ENCODE measurements at places on chromosomes 1 and 21. TPM values are rescaled to one million over a fixed set of nuclear protein-coding genes. Genes with fewer than 3 reads are reported as not detected.

WNT2B gene
- total RNA-seq: 9.9 TPM

ADCY10 gene
- 0.79 TPM for total RNA-seq

DYNLT4 gene
- total RNA-seq: 4.0 TPM

RIMS3 gene
- total RNA-seq: 33.6 TPM

DNALI1 gene
- total RNA-seq: 56.0 TPM

B3GALT2 gene
- 11.6 TPM for total RNA-seq

PDC gene
- total RNA-seq: not detected

ATP6V1G3 gene
- not detected for total RNA-seq

DNA sequence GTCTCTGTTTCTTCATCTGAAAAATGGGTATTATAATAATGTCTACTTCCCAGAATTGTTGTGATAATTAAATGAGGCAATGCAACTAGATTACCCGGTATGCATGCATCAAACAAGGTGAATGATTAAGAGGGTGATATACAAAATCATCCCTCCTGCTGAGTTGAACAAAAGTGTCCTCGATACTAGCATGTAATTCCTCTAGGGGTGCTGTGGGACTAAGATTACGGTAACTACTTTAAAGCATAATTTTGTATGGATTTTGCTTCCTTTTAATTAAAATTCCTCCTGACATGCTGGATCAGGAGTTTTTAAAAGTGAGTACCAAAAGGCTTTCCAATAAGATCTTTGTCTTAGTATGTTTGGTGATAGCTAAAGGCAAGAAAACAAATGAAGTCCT, 98.7 kb upstream of the PRMT6 start:
- DNase-seq: no peak

GRCh38 chr1:21963477-21964217, 13.2 kb upstream of the CELA3B start:
- peak; percentile 82 for DNase-seq

DNA sequence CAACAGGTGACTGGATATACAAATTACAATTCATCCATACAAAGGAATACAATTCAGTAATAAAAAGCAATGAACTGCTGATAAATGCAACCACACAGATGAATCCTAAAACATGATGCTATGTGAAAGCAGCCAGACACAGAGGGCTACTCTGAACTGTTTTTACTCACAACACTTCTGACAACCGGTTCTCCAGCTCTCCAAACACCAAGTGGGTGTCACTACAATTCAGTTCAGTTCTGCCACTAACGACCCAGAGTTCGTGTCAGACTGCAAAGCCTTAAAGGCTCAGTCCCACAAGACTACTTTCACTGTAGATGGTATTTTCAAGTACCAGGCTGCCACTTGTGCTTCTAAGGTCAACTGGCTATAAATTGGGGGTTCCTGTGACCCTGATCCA, 119.4 kb downstream of the SLC16A1 start:
- no peak for DNase-seq

- DNase-seq: peak; percentile 53
These were observed 106.4 kb downstream of the TBX19 start for GRCh38 chr1:168386949-168387586.

DNA sequence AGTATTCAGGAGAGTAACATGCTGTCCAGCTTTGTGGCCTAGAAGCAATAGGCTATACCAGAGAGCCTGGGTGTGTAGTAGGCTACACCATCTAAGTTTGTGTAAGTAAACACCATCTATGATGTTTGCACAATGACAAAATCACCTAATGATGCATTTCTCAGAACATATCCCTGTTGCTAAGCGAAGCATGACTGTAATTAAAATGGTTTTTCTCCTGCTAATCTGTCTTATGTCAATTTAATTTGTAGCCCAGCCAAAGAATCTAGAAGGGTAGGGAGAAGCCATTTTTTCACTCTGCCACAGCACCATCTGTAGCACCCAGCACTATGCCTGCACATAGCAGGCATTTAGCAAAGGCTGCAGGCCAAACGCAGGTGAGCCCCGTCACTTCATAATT, 2.0 kb upstream of the TTC24 start:
- DNase-seq: no peak

DNA sequence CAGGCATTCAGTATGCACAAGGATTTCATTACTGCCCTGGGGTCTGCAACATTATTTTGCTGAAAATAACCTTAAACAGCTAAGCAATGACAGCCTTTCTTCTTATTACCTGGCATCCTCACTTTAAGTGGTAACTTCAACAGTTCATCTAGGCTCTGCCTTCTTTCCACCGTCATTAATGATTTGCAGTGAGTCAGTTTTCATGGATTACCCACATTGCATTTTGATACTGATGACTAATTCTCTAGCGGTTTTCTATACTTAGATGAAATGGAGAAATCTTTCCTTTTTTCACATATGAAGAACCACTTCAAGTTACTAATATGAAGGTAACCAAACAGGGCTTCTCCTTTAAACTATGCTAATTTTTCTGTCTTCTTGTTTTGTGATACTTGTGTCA, 226.9 kb upstream of the TMPRSS15 start:
- no peak for DNase-seq

- no peak for DNase-seq
These were observed 7.7 kb upstream of the S100A2 start for GRCh38 chr1:153573351-153573750.

GRCh38 chr21:31795992-31796391, 64.1 kb upstream of the SCAF4 start:
- no peak for DNase-seq

- DNase-seq: peak; percentile 26
These were observed 12.9 kb downstream of the PI4KB start for GRCh38 chr1:151314137-151314875.

DNA sequence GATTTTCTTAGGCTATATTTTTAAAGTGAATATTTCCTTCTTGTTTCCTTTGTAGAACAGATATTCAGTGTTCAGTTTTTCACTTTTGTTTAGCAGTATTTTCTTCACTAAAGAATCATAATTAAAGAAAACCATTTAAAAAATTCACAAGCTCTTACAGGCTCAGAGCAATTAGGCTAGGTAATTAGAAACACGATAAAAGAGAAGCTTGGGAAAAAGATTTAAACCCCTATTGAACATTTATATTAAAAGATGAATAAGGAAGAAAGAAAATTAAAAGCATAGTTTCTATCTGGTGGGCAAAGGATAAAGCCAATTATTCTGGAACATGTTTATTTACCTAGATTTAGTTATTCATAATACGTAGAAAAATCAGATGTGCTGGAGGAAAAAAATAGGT, 942.6 kb downstream of the PLA2G4A start:
- peak; percentile 78 for DNase-seq

DNA sequence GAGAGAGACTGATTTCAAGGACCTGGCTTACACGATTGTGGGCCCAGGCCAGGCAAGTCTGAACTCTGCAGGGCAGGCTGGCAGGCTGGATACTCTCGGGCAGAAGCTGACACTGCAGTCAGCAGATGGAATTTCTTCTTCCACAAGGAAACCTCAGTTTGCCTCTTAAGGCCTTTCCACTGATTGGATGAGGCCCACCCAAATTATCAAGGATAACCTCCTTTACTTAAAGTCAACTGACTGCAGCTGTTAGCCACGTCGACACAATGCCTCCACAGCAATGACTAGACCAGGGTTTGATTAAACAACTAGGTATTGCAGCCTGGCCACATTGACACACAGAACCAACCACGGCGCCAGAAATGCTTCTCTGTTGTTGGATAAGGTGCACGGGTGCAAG, 130.5 kb downstream of the PSMG1 start:
- DNase-seq: no peak

- no peak for DNase-seq
These were observed 19.7 kb downstream of the EDEM3 start for GRCh38 chr1:184734980-184735379.

DNA sequence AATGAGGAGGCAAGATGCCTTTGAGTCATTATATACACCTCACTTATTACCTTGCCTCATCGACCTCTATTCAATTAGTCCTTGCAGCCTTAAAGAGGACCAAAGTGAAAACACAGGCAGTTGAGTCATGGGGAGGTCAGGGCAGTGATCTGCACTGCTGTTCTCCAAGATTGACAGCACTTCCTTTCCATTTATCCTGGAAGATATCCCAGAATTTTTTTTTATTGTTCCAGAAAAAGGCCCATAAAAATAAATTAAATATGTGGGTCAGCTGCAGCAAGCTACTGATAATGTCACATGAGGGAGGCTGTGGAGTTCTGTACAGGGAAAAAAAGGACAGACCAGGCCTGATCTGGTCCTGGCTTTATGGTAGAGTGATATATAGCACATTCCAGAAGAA, 33.2 kb upstream of the CDC42BPA start:
- no peak for DNase-seq

GRCh38 chr1:59718064-59718988, 96.4 kb upstream of the HOOK1 start:
- DNase-seq: no peak

Data from spinal cord (tissue), 10 donors.